ENCODE measurements at places on chromosomes 7 and 10. TPM values are rescaled to one million over a fixed set of nuclear protein-coding genes. Genes with fewer than 3 reads are reported as not detected.

The ZDHHC6 gene
- total RNA-seq: 21.6 TPM

The SH2D4B gene
- total RNA-seq: not detected

The TDRD1 gene
- total RNA-seq: not detected

DNA sequence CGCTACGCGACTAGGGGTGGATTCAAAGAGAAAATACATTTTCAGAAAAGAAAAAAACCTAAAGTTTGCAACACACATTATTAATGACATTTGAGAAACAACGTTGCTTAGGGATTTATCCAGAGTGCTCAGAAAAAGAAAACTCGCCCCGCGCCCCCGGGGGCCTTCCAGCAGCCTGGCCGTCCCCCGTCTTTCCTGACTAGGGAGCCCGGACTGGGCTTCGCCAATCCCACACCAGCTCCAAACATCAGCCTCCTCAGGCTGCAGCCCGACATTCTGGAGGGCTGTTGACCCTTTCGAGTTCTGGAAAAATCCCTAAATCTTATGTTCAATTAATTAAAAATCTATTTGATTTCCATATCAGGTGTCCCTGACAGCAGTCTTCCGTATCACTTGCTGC is 48.6 kb downstream of the CLEC2L start:
- no peaks in the 10 kb centered on the region for H3K36me3 ChIP-seq
- no peak overlapping the region for H3K27ac ChIP-seq
- no peaks in the 10 kb centered on the region for H3K4me1 ChIP-seq
- no peak overlapping the region for H3K4me3 ChIP-seq
- H3K27me3 ChIP-seq: no peaks in the 10 kb centered on the region

DNA sequence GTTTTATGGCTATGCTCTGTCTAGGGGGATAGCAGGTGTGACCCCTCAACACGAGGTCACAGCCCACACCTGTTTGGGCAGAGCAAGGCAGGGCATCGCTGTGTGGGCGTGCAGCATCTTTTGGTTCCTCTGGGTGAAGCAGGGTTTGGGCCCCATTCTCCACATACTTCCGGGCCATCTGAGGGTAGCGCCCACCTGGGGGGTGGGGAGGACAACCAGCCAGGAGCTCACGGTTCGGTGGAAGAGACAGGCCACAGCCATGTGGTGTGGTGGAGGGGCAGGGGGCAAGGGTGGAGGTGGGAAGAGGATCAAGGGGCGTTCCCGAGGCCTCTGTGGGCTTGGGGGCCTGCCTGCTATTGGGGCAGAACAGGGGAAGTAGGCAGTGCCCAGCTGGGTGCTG is 2.4 kb downstream of the SH2B2 start:
- peaks cover 6% of the 10 kb centered on the region for H3K27me3 ChIP-seq
- H3K36me3 ChIP-seq: no peaks in the 10 kb centered on the region
- H3K27ac ChIP-seq: no peak overlapping the region

- no peak overlapping the region for H3K27ac ChIP-seq
- no peaks in the 10 kb centered on the region for H3K36me3 ChIP-seq
- H3K27me3 ChIP-seq: peaks cover 8% of the 10 kb centered on the region
These were observed 393.8 kb downstream of the TNS3 start for GRCh38 chr7:47188136-47188535.

- peak; percentile 97 for DNase-seq
- peak overlapping the region; percentile 12 for H3K4me3 ChIP-seq
- peak overlapping the region; percentile 78 for H3K27ac ChIP-seq
- peaks cover 42% of the 10 kb centered on the region for H3K4me1 ChIP-seq
- H3K36me3 ChIP-seq: no peaks in the 10 kb centered on the region
- H3K27me3 ChIP-seq: peaks cover 7% of the 10 kb centered on the region
These were observed 25.0 kb downstream of the ABLIM1 start for GRCh38 chr10:114632869-114633715.

- DNase-seq: peak; percentile 85
- peak overlapping the region; percentile 59 for H3K27ac ChIP-seq
- H3K27me3 ChIP-seq: no peaks in the 10 kb centered on the region
- H3K4me1 ChIP-seq: peaks cover 30% of the 10 kb centered on the region
- peak overlapping the region; percentile 6 for H3K4me3 ChIP-seq
- H3K36me3 ChIP-seq: no peaks in the 10 kb centered on the region
These were observed 115.3 kb downstream of the PIP4K2A start for GRCh38 chr10:22599048-22599561.

DNA sequence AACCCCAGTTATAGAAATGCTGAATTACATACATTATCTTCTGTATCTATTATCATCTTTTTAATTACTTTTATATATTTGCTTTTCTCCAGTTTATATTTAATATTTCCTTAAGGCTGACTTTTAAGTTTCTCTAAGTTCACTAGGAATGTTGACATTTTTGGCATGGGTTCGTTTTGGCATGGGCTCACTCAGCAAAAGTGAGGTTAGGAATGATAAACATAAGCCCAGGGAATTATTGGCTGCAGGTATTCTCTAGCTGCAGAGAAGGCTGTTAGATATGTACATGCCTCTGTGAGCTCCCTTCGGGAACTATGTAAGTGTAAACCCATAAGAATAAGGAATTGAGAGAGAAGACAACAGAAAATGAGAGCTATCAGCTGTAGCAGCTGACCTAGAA is 63.6 kb upstream of the RAB18 start:
- H3K4me3 ChIP-seq: no peak overlapping the region
- no peak overlapping the region for H3K27ac ChIP-seq
- H3K4me1 ChIP-seq: no peaks in the 10 kb centered on the region
- DNase-seq: no peak
- H3K36me3 ChIP-seq: no peaks in the 10 kb centered on the region

DNA sequence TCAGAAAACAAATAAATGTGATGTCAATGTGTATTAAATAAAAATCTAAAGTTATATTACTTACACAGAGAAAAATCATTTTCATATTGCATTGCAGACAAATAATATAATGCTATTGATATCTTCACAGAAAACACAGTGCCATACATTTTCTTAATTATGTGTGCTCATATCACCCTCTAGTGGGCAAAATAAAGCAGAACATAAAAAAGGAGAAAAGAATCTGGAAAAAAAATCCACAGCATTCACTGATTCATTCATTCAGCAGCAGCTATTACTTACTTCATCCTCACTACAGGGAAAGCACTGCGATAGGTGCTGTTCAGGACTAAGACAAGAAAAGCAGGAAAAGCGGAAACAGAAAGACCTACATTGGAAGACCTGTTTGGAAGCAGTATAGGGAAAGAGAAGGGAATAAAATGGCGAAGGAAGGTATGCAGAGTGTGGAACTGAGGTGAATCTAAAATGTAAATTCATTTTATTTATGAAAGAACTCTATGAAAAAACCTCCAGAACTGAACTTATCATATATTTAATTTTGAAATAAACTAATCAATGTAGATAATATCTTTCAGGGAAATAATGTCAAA is 73.2 kb downstream of the POT1 start:
- no peak overlapping the region for H3K27ac ChIP-seq
- no peak overlapping the region for H3K4me3 ChIP-seq
- no peaks in the 10 kb centered on the region for H3K36me3 ChIP-seq
- no peaks in the 10 kb centered on the region for H3K4me1 ChIP-seq
- no peaks in the 10 kb centered on the region for H3K27me3 ChIP-seq

- H3K27ac ChIP-seq: no peak overlapping the region
- no peaks in the 10 kb centered on the region for H3K27me3 ChIP-seq
- no peaks in the 10 kb centered on the region for H3K36me3 ChIP-seq
- DNase-seq: no peak
- no peak overlapping the region for H3K4me3 ChIP-seq
- H3K4me1 ChIP-seq: no peaks in the 10 kb centered on the region
These were observed 9.8 kb upstream of the CYP2C18 start for GRCh38 chr10:94673614-94674321.

GRCh38 chr7:4725014-4725849 is 43.1 kb downstream of the FOXK1 start:
- peak overlapping the region; percentile 61 for H3K4me3 ChIP-seq
- H3K36me3 ChIP-seq: peaks cover 3% of the 10 kb centered on the region
- DNase-seq: peak; percentile 92
- H3K4me1 ChIP-seq: peaks cover 22% of the 10 kb centered on the region
- H3K27me3 ChIP-seq: no peaks in the 10 kb centered on the region

- no peak overlapping the region for H3K27ac ChIP-seq
- DNase-seq: no peak
- H3K36me3 ChIP-seq: no peaks in the 10 kb centered on the region
- no peak overlapping the region for H3K4me3 ChIP-seq
These were observed 306.4 kb downstream of the FGFR2 start for GRCh38 chr10:121291823-121292222.

- no peaks in the 10 kb centered on the region for H3K4me1 ChIP-seq
- H3K4me3 ChIP-seq: no peak overlapping the region
- no peaks in the 10 kb centered on the region for H3K27me3 ChIP-seq
- no peak overlapping the region for H3K27ac ChIP-seq
- no peaks in the 10 kb centered on the region for H3K36me3 ChIP-seq
- no peak for DNase-seq
These were observed 143.7 kb downstream of the GPAM start for GRCh38 chr10:112039823-112040222.

DNA sequence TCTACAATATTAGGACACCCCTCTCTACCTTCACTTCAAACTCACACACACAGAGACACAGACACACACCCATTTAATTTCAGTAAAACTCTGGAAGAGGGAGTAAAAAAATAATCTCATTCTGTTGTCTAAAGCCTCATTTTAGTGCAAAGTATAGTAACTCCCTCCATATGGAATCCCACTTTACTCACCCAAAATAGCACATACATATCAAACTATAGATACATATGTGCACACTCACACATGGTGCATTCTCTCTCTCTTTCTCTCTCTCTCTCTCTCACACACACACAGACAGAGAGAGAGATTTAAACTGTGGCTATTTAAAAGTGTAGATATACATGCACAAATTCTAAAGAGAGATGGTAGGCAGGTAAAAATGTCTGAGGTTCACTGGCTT is 179.6 kb upstream of the PTN start:
- H3K4me1 ChIP-seq: no peaks in the 10 kb centered on the region
- no peaks in the 10 kb centered on the region for H3K36me3 ChIP-seq
- no peaks in the 10 kb centered on the region for H3K27me3 ChIP-seq

GRCh38 chr10:79562135-79562756 is 2.0 kb upstream of the SFTPA2 start:
- H3K27ac ChIP-seq: no peak overlapping the region
- peak; percentile 26 for DNase-seq
- no peaks in the 10 kb centered on the region for H3K36me3 ChIP-seq
- H3K27me3 ChIP-seq: peaks cover 9% of the 10 kb centered on the region

- DNase-seq: no peak
- H3K27me3 ChIP-seq: no peaks in the 10 kb centered on the region
- H3K27ac ChIP-seq: no peak overlapping the region
- peaks cover 5% of the 10 kb centered on the region for H3K4me1 ChIP-seq
- no peak overlapping the region for H3K4me3 ChIP-seq
- peaks cover 38% of the 10 kb centered on the region for H3K36me3 ChIP-seq
These were observed 187.1 kb downstream of the TNS3 start for GRCh38 chr7:47394751-47395252.

DNA sequence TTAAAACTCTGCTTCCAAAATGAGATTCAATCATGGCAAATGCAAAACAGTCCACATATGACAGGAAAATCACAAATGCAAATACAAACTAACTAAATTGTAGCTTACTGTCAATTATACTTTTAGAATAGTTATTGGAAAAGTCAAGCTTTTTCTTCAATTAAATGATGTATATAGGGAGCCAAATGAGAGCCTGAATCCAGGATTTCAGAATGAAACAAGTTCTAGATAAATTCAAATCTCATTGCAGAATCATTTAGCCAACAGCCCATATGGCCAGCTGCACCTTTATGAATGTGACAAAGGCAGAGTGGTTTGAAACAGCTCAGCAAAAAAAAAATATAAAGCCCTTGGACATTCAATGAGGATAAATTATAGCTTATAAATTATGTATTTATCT is 82.2 kb upstream of the SCIN start:
- no peak for DNase-seq
- no peak overlapping the region for H3K4me3 ChIP-seq
- no peaks in the 10 kb centered on the region for H3K27me3 ChIP-seq
- no peaks in the 10 kb centered on the region for H3K36me3 ChIP-seq
- no peaks in the 10 kb centered on the region for H3K4me1 ChIP-seq

- no peak overlapping the region for H3K27ac ChIP-seq
- no peak overlapping the region for H3K4me3 ChIP-seq
- H3K4me1 ChIP-seq: peaks cover 5% of the 10 kb centered on the region
- DNase-seq: no peak
- H3K36me3 ChIP-seq: no peaks in the 10 kb centered on the region
These were observed 470.7 kb downstream of the TFEC start for GRCh38 chr7:115559877-115560276.

GRCh38 chr10:22454634-22455033 is 109.3 kb downstream of the SPAG6 start:
- no peaks in the 10 kb centered on the region for H3K27me3 ChIP-seq
- no peaks in the 10 kb centered on the region for H3K36me3 ChIP-seq
- H3K27ac ChIP-seq: no peak overlapping the region
- H3K4me1 ChIP-seq: no peaks in the 10 kb centered on the region
- no peak overlapping the region for H3K4me3 ChIP-seq

GRCh38 chr10:122086416-122087240 is 97.7 kb downstream of the TACC2 start:
- no peak for DNase-seq
- no peaks in the 10 kb centered on the region for H3K4me1 ChIP-seq
- no peaks in the 10 kb centered on the region for H3K36me3 ChIP-seq
- peaks cover 36% of the 10 kb centered on the region for H3K27me3 ChIP-seq
- H3K4me3 ChIP-seq: no peak overlapping the region

Measured in astrocyte (in vitro differentiated cells and primary cell).